T-helper 22 cell (primary cell): ENCODE measurements at places on chromosomes 12 and 14.

DNA sequence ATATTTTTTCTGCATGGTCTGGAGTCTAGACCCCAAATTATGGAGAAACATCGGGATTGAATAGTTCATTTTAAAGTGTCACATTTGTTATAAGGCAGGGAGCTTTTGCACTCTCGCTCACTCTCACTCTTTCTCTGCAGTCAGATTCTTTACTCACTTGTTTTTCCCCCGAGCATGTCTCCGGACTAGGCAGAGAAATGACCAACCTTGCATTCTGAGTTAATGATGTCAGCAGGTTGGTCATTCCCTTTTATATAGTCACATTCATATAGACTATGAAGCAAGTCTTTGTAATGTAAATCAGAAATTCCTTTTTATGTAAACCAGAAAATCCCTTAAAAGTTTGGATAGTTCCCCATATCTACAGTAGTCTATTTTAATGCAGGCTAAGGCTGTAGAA lies 4.1 kb downstream of the C12orf75 start:
- no peak for DNase-seq

GRCh38 chr14:70822530-70823185 lies 13.3 kb upstream of the MAP3K9 start:
- DNase-seq, result no peak

DNA sequence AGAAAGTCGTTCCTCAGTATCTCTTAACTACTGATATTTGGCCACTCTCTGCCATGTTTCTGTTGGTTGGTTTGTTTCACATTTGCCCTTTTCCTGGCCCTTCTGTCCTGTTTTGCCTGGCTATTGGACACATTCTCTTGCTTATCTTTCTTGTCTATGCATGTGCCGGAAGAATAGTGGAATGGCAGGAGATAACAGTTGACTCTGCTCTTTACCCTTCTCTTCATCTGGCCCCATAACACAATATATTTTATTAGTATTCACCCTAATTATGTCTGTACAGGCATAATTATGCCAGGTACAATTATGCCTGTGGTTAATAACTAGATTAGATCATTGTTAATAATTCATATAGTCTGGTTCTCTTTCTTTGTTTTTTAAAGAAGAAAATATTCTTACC lies 243.5 kb upstream of the LMO3 start:
- no peak for DNase-seq

- DNase-seq, result peak; percentile 19
Observed at GRCh38 chr12:57772429-57773322, at the start of gene EEF1AKMT3. EEF1AKMT3 (plus strand) TSS chr12:57772614; CDS start chr12:57772725, 111 bp downstream.

GRCh38 chr14:71250347-71250746 lies 343.1 kb downstream of the PCNX1 start:
- DNase-seq, result no peak

DNA sequence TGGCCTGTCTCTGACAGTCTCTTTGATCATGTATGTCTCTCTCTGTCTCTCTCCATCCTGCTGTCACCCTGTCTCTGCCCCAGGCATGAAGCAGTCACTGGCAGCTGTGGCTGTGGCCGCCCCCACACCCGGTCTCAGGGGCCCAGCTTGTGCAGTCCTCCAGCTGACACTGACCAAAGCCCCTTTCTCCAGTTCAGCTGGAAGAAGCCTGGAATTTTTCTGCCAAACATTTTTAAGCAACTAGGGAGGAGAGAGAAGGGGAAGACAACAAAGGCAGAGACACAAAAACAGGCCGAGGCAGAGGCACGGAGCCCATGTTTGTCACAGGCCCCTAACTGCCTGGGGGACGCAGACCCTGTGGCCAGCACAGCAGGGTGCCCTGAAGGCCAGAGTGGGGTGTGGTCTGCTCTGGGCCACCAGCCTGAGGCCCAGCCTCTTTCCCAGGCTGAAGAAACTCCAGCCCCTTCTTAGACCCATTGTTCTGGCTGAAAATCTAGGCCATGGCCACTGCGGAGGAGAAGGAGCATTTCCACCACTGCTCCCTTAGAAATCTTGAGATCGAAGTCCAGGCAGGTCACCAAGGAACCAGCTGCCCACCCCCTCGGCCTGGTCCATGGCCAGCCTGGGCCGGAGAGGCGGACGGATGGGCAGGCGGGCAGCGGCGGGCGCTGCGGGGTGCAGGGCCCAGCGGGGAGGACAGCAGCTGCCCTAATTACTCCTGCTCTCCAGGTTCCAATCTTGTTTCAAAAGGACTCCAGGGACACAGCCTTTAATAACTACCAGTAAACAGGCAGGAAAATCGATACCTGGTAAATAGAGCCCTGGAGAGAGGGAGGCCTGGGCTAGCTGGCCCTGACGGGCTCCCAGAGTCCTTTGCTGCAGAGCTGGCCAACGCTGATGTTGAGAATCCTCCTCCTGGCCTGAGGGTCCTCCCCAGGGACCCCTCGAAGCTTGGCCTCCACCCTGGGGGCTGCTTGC lies 14.9 kb downstream of the DTX1 start:
- DNase-seq, result no peak

- DNase-seq, result no peak
Observed at GRCh38 chr14:103130965-103131364, 7.7 kb downstream of the TNFAIP2 start.

DNA sequence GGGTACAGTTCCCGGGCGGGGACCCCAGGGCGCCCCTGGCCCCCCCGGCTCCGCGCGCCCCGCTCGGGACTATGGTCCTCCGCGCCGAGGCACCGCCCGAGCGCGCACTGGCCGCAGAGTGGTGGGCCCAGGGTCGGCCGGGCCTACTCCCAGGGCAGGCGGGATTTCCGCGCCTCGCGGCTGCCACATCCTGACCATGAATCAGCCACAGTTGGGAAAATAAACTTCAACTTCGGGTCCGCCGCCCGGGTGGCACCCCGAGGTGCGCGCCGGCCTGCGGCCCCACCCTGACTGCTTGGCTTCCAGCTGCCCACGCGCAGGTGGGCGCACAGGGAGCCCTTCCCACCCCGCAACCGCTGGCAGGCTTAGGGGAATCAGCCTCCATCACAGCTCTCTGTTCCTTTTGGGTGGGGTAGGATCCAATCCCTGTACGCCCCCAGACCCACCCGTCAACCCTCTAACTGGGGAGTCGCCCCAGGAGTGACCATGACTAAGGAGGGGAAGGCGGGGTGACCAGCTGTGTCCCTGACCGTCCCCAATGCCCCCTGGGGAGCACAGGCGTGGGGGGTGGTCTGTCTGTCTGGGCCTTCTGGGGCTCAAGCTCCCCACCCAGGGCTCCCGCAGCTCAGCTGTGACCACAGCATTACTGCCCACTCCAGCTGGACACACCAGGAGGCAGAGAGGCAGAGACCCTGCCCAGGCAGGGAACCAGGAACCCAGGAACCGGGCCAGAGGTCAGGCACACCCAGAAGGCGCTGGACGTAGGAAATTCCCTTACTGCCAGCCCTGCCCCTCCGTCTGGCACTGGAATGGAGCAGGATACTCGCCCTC lies 678 bp downstream of the INF2 start:
- no peak for DNase-seq

DNA sequence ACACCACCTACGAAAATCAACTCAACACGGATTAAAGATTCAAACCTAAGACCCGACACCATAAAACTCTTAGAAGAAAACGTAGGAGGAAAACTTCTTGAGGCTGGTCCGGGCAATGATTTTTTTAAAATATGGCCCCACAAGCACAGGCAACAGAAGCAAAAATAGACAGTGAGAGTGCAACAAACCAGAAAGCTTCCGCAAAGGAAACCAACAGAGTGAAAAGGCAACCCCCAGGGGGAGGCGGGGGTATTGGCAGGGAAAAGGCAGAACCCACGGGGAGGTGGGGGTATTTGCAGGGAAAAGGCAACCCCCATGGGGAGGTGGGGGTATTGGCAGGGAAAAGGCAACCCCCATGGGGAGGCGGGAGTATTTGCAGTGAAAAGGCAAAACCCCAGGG lies 20.5 kb upstream of the FBRSL1 start:
- DNase-seq, result no peak

DNA sequence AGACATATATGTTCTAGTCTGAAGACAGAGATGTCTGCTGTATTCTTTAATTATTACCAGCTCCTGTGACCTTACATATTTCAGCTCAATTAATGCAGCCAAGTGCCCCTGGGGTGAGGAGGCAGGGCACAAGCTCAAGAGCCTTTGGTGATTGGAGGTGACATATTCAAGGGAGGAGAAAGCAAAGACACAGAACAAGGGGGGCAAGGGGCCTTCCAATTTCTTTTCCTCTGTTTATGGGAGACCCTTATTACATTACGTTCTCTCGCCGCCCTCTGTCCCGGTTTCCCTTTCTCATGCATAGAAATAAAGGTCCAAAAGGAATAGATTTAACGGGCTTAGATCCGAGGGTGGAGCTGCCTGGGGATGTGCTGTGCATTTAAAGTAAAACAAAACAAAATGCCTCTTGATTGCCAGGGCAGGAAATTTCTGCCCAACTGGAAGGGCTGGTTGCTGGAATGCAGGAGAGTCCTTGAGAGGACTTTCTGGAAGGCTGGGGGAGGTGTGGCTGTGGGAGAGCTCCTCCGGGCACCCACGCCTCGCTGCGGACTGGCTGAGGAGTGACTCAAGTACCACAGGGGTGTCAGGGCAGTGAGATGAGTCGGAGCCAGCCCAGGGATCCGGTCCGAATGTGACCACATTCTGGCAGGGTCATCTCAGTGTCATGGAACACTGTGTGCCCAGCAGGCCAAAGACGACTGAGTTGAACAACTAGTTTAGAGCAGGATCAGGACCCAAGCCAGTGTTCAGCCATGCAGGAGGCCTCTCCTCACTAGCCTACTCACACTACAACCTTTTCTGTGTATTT lies 32.1 kb upstream of the GSG1 start:
- DNase-seq, result no peak

- DNase-seq, result no peak
Observed at GRCh38 chr14:104975481-104976197, 2.5 kb downstream of the AHNAK2 start.

DNA sequence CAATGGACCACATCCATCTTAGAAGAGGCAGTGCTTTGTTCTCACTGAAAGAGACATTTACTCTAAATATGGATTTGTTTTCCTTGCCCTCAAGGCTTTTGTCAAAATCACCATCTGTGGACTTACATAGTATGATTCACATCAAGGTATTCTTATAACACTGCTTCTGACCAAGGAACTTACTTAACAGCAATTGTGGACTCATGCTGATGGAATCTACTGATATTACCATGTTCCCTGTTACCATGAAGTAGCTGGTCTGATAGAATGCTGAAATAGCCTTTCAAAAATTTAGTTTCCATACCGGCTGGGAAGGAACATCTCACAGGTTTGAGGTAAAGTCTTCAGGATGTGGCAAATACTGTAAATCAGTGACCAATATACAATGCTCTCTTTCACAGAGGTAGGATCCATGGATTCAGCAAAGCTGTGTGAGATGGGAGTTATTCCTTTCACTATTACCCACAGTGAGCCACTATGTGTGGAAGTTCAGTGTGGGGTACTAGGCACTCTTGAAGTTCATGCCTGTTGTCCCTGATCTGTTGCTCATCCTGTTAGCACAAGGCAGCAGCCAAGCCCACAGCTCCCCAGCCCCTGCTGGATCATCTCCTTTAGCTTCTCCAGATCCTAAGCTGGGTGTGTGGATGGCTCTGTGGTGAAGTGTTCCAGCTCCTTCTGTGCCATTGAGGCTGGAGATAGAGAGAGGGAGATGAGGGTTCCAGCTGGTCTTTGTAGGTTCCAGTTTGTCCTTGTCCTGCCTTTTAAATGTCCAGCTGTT lies 126.4 kb downstream of the ATP23 start:
- DNase-seq, result no peak

- no peak for DNase-seq
Observed at GRCh38 chr12:96396914-96397313, 3.3 kb downstream of the CDK17 start.

GRCh38 chr14:51382506-51382905 lies 142.5 kb downstream of the TMX1 start:
- no peak for DNase-seq

- DNase-seq, result no peak
Observed at GRCh38 chr14:46887144-46887543, 235.6 kb upstream of the RPL10L start.

- DNase-seq, result no peak
Observed at GRCh38 chr12:96249196-96250118, 55.3 kb downstream of the ELK3 start.

GRCh38 chr12:49548822-49549648 lies 10.2 kb downstream of the KCNH3 start:
- no peak for DNase-seq

- peak; percentile 17 for DNase-seq
Observed at GRCh38 chr14:38074754-38075153, 132.9 kb upstream of the SSTR1 start.

DNA sequence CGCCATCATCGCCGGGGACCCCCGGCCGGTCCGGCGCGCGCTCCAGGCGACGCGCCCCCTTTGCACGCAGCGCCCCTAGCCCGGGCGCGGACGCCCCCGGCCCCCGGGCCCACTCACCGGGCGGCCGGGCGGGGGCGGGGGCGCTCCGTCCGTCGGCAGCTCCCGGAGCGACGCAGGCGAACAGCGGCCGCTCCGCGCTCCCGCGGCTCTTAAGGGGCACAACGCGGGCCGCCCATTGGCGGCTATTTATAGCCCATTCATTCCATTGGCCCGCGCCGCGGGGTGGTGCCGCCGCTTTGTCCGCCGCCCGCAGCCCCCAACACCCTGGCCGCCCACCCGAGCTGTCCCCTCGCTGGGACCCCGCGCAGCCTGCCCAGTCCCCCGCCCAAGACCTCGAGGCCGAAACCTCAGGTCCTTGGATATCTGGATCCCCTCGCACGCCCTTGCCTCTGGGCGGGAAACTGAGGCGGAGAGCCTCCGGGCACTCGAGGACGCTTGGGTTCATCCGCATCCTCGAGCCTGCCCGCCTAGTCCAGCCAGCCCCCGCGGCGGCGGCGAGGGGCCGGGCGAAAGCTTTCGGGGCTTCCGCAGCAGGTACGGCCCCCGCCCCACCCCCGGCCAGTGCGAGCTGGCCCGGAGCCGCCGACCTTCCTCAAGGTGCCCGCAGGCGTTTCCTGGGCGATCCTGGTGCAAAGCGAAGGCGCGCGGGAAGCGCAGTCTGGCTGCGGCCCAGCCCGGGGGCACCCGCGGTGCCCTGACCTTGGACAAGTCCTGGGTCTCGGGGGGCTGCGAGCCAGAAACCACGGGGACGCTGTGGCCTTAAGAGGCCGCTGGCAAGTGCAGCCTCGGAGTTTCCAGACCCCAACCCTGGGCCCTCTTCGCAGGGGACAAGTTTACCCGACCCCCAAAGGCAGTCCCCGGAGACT lies at the start of gene CKB:
Gene CKB, minus strand, starts transcription at position 182 of the 926 bp plus-strand sequence. CDS start 337 bp downstream, outside the sequence.
- DNase-seq, result no peak

DNA sequence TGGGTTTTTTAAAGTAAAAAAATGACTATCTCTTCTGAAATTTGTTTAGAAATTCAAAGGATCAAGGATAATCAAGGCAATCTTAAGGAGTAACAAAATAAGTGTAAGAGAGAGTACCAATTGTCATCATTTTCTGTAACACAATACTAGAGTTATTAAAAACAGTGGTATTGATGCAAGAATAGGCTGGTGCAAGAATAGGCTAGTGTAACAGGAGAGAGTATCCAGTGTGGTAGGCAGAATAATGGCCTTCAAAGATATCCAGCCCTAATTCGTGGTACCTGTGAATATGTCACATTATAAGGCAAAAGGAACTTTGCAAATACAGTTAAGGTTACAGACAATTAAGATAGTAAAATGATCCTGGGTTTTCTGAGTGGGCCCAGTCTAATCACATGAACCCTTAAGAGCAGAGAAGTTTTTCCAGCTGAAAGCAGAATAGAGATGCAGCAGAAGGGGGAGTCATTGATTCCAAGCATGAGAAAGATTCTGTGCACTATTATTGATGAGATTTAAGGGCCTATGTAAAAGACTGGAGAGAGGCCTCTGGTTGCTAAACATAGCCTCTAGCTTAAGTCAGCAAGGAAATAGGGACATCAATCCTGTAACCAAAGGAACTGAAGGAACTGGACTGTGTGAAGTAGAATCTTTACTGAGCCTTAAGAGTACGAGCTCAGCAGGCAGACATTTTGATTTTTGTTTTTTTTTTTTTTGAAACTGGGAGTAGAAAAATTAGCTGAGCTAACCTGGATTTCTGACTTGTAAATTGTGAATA lies 134.1 kb downstream of the GPHN start:
- no peak for DNase-seq
